ENCODE measurements at places on chromosomes 11 and 22.

- no peak for DNase-seq
Observed at GRCh38 chr11:115718945-115719344, 214.7 kb upstream of the CADM1 start.

DNA sequence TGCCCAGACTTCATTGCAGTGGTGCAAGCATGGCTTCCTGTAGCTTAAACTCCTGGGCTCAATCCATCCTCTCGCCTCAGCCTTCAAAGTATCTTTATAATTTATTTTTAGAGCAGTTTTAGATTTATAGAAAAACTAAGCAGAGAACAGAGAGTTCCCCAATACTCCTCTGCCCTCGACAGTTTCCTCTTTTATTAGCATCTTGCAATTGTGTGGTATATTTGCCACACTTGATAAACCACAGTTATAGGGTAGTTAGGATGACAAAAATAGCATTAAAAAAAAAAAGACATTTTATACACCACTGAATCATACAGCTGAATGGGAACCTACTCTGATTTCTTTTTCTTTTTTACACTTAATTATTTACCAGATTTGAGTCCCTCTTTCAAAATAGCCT lies 31.2 kb downstream of the MS4A2 start:
- no peak for DNase-seq

DNA sequence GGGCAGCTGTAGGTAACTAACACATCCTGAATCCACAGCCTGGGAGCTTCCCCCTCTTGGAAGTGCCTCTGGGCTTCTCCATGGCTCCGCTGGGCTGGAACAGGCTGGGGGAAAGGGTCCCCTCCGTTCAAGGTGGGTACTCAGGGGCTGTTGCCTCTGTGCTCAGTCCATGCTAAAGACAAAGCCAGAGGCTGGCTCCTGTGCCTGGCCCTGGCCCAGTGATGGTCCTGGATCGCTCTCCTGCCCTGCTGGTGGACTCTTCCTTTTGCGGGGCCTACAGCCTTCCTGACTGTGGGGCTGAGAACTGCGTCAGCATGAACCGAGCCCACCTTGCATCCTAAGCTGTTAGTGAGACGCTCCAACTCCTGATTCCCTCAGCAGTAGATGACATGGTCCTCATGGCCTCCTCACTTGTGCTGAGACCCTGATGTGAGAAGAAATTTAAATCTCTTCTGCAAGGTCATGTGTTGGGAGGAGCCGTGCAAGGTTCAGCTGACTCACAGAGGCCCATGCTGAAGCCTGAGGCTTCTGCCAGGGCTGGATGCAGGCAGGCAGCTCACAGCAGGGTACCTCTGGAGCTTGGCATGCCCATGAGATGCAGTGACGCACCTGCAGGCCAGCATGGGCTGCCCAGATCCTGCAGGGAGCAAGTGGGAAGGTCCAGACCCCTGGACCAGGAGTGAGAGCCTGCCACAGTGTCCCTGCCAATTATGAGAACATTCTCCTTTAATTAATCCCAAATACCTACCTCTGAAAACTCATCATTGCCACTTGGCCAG lies 1285.5 kb downstream of the TBC1D22A start:
- DNase-seq: no peak

- DNase-seq: no peak
Observed at GRCh38 chr22:42401535-42402334, 30.5 kb downstream of the NFAM1 start.

DNA sequence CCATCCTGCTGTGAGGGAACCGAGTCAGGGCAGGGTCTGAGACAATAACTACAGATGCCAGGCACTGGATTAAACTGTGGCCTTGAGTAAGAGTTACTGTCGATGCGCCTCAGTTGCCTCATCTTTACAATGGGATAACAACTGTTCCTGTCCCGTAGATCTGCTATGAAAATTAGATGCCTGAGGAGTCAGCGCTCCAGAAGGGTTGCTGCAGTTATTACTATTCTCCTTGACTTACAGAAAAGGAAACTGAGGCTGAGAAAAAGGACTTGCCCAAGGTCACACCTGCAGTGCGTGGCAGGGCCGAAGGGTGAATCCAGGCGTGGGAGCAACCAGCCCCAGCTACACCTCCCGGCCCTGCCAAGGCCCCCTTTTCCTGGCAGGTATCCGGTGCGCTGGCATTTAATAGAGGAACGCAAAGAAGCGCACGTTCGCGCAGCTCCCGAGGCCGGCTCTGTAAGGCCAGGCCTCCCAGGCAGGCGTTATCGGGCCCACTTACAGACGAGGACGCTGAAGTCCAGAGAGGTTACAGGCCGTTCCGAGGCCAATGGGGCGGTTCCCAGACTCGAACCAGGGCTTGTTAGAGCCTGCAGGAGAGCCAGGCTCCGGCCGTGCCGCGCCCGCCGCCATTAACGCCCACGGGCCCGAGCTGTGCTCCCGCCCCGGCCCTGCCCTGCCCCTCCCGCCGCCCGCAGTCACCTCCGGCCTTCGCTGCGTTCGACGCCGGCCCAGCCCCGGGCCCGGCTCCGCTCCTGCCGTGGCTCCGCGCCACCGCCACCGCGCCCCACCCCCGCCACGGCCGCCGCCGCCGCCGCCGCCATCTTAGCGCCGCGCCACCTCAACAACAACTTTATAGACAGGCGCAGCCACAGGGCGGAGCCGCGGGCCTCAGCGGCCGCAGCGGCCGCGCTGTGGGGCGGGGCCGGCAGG lies at the start of gene C11orf68:
C11orf68 (minus strand) TSS at position 852 of the 930 bp plus-strand sequence; CDS start at position 821, 31 bp downstream.
- no peak for DNase-seq

DNA sequence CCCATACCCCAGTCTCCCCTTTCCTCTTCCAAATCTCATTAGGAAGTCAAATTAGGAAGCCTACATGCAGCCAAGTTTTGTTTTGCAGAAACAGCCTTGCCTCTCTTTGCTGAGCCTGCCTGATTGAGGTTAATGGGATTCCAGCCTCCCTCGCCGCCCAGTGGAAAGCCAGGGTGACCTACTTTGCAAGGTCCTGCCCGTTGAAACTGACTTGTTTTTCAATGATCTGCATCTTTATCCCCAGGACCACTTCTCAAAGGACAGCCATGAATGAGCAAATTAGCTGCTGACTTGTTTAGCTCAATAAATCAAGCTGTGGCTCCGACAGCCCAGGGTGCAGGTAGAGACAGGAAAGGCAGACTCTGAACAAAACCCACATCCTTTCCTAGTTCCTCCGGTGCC lies 110.4 kb downstream of the RRAS2 start:
- no peak for DNase-seq

GRCh38 chr11:63765688-63766241 lies 2.8 kb downstream of the ZFTA start:
- no peak for DNase-seq

DNA sequence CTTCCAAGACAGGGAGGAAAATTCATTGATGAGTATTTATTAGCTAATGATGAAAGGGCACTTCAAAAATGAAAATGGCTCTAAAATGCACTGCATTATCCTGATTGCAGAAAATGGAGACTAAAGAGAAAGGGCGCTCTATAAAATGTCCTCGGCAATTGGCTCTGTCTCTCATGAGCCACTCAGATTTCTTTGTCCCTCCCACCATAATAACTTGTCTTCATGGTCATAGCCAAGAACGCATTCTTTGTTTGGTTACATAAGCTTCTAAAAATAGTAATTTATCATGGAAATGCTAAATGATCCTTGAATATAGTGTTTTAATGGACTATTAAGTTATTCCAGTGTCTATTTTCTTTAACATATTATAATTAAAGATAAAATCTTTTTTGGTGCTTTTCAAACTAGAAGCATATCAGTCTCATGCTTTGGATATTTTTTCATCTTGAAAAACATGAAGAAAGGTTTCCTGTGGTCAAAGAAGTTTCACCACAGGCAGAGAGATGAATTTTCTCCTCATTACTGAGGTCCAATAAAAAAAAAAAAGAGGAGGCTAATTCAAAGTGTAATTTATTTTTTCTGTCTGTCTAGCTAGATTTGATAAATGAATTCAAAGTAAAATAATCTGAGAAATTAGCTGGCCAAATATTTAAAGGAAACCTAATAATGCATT lies 238.1 kb upstream of the BLID start:
- no peak for DNase-seq

GRCh38 chr11:73140213-73141030 lies 1.7 kb downstream of the FCHSD2 start:
- no peak for DNase-seq

DNA sequence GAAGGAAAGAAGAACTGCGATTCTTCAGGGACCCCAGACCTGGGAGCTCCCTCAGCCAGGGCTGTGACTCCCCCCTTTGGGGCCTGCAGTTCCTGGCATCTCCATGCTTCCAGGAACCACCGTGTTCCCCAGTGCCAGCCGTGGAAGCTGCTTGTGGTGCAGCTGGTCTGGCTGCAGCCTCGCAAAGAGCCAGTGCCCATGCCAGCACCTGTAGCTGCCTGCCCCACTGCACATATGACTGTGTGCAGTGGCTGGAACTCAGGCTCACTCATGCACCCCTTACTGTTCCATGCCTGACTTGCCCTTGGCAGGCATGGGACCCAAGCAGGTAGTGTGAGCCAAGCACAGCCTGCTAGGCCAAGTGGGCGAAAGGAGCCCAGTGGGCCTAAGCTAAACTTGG lies 401.3 kb downstream of the LRRC4C start:
- no peak for DNase-seq

GRCh38 chr11:134050541-134051383 lies 18.1 kb upstream of the JAM3 start:
- peak; percentile 46 for DNase-seq

DNA sequence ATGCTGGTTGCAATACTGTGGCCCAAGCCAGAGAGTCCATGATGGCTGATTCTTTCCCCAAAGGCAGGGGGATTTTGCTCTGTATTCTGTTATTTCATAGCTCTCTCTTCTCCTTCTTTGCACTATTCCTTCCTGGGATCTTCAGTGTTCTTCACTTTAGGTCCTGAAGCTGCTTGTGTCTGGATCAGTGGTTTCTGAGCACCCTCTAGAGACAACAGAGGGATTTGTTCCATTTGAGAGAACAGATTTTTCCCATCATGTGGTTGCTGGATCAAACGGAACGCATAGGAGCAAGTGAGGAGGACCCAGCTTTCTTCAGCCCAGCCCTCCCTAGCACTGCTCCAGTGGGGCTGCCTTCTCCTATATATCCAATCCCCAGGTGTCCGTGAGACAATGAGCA lies 68.7 kb upstream of the SYN3 start:
- DNase-seq: no peak

DNA sequence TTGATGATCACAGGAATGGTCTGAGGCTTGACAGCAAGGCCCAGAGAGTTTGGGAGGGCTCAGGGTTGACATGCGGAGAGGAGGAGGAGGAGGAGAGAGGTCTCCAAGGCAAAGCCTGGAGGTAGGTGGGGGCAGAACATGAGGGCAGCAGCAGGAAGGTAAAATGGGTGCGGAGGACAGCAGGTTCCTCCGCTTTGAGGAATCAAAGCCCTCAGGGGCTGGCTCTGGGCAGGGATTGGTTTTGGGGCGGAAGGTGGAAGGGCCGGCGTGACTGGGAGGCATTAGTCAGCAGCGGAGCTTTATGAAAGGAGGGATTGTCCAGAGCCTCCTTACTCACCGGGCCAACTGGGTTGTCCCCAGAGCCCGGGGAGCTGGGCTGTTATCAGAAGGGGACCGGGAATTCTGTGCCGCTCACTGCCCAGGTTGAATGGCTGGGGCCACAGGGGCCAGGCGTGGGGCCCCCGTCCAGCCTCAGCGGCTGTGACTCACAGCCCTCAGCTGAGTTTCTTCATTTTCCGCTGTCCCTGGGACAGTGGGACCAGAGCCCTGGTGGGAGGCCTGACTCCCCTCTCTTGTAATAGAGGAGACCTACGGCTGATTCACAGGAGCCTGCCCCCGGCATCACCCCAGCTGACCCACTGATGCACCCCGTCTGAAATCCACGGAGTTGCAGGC lies 36.2 kb downstream of the LIF start:
- DNase-seq: no peak

DNA sequence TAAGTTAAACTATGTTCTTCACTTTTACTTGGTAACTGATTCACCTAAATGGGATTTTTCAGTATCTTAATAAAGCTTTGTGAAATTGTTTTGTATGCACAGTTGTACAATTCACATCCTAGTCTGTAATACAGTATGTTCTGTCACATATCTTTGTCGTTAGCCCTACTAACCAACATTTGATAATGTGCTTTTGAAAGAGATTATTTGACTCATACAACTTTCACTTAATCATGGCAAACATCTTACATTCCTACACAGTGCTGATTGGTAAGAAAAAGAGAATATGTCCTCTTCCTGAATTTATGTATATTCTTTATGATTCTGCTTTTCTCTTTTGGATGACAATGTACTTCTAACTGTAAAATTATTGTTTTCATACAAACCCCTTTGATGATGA lies 234.5 kb downstream of the METTL15 start:
- no peak for DNase-seq

GRCh38 chr11:134478611-134479010 lies 66.6 kb upstream of the B3GAT1 start:
- no peak for DNase-seq

DNA sequence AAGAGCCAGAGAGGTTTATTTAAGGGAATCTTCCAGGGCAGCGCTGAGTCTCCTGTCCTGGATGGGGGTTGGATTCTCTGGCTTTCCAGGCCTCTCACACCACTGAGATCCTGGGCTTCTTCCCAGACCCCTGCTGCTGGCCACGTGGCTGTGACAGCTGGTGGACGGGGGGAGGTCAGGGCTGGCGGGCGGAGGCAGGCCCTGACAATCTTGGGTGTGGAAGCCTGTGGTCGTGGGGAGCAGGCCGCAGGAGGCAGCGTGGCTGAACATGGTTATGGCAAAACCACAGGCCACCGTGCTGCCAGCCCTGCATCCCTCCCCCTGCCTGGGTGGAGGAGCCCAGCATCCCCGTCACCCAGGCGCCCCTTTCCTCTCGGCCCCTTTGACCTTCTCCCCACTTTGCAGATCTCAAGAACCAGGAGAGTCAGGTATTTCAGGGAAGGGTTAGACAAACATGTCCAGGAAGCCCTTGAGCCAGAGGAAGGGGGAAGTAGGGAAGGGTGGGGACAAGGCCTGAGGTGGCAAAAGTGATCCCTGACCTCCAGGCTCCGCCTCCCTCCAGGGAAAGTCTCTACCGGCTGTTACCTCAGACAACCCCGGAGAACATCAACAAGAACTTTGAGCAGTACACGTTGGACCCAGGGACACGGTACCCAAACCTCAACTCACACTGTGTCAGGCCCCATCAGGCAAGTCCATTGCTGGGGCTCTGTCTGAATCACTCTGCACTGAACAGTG lies 111.8 kb downstream of the MICAL2 start:
- no peak for DNase-seq

- DNase-seq: no peak
Observed at GRCh38 chr11:74620531-74620930, 28.1 kb downstream of the POLD3 start.
